ENCODE measurements at places on chromosomes 5 and 9.

- no peak for DNase-seq
Measured at GRCh38 chr5:149317281-149318048, 27.8 kb upstream of the GRPEL2 start.

DNA sequence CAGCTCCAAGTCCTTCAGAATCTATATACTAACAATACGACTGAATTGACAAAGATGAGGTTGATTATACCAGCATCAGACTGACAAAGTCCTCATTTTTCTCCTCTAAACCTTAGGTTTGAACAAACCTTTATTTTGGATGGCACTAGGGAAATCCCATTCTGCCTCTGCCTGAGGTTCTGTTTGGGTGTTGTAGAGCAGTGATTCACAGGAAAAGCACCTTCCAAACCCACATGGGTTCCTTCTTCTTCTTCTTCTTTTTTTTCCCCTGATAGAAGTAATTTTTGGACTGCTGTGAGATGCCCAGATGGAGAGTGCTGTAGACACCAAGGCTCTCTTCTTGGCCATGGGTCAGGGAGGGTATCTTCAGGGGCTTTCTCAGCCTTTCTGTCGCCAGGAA is 164.9 kb upstream of the PAPPA start:
- DNase-seq = no peak

GRCh38 chr5:145178641-145179523 is 656.3 kb downstream of the PRELID2 start:
- no peak for DNase-seq

GRCh38 chr9:73153793-73154227 is 2.1 kb downstream of the ANXA1 start:
- DNase-seq = no peak

Data from NCI-H1092 (cell line).